ENCODE measurements at places on chromosomes 3 and 15.

DNA sequence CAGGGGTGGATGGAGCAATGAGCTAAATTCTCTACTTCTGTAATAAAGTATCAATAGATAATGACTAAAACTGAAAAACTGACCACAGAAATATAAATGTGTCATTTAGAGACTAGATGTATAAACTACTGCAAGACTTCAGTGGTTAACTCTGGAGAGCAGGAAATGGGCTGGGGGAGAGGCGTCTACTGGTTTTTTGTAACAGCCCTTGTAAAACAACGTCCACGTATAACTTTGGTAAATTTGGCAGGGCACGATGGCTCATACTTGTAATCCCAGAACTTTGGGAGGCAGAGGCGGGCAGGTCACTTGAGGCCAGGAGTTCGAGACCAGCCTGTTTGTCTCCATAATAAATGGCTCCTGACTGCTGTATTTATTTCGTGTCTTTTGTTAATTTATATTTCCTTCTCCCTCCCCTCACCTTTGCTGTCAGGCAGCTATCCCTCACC is 12.5 kb downstream of the RAB27A start:
- DNase-seq: peak; percentile 65

GRCh38 chr15:81894061-81894460 is 151.8 kb downstream of the MEX3B start:
- no peak for DNase-seq

DNA sequence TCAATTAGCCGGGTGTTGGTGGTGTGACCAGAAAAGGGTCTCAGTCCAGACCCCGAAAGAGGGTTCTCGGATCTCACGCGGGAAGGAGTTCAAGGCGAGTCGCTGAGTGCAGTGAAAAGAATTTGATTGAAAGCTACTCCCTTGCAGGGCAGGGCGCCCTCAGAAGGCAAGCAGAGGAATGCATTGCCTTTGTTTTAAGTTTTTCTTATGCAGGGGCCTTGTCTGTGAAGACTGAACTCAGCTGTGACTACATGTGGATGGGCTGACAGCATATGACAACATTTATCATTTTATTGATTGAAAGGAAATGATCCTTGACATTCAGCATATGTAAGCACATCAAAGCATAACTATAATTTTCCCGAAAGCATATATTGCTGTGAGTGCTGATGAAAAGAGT is 11.8 kb downstream of the CPN2 start:
- no peak for DNase-seq

DNA sequence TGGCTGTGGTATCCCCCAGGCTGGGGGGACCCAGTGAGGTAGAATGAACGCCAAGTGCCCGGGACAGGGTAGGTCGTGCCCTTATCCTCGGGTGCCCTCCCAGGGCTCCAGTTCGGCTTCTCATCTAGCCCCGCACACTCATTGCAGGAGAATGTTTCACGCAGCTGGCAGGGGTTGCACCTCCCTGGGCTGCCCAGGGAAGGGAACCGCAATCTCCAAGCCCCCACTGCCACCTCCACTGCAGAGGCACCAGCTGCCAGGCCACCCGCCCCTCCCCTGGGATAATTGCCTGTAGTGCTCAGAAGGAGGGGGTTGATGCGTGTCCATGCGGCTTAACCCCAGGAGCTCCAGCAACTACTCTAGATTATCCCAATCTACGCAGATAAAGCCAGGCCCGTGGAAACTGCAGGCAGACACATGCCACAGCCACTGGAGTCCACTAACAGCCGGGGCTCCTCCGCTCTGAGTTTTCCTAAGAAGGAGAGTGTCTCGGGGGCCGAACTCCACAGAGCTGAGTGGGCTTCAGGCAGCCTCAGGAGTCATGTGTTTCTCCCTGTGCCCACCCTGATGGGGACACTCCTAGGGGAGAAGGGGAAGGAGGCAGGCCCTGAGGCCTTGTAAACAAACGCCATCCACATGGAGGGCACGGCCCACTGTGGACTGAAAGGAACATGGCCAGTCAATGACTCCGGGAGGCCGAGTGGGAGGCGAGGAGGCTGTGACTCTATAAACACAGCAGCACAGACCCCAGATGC is 137.2 kb upstream of the IQSEC1 start:
- no peak for DNase-seq

DNA sequence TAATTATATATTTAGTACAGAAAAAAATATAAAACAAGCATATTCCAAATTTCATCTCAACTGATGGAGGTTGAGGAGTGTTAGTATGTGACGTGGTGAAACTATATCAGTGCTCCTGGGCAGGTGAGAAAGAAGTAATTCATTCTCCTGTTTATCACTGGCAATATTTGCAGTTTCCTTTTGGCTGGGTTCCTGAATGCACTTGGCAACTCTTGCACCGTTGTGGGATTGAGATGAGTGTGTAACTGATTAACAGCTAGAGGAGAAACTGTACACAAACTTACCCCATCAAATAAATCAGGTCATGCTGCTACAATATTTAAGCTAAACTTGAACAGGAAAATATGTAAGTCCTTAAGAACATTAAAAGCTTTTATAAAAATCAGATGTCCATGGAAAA is 2.1 kb upstream of the ATP13A4 start:
- DNase-seq: no peak

DNA sequence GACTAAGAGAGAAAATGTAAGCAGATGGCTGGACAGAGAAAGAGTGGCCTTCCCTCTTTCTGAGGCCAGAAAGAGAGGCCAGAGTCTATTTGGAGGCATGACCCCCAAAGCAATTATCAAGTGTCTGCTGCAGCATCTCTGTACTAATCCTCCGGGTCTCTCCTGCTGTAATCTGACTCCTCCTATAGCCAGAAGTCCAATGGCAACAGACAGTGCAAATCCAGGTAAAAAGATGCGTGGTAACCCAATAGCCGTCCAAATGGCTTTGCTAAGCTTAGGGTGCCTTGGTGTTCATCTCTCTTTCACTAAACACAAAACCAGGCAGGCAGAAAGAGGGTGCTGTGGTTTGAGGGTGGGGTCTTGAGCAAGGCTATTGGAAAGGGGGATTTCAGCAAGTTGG is 91.6 kb downstream of the ADCY5 start:
- DNase-seq: no peak

DNA sequence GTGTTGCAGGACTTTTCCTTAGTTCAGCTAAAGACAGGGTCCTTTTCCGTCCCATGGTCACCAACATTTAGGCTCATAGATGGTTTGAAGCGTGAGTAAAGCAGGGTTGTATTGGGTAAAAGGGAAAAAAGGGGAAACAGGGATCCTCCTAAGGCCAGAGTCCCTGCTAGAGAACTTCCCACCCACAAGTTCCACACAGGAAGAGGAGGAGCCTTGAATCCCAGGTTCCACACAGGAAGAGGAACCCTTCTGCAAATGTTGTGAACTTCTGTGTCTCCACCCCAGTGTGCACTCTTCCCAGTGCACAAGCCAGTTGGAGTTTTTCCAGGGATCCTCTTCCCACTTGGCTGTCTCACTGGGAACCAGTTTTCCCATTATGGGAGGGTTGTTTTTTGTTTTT is 27.6 kb upstream of the ATP8B4 start:
- DNase-seq: no peak

- no peak for DNase-seq
These were observed 30.4 kb upstream of the FLNB start for GRCh38 chr3:57977818-57978235.

DNA sequence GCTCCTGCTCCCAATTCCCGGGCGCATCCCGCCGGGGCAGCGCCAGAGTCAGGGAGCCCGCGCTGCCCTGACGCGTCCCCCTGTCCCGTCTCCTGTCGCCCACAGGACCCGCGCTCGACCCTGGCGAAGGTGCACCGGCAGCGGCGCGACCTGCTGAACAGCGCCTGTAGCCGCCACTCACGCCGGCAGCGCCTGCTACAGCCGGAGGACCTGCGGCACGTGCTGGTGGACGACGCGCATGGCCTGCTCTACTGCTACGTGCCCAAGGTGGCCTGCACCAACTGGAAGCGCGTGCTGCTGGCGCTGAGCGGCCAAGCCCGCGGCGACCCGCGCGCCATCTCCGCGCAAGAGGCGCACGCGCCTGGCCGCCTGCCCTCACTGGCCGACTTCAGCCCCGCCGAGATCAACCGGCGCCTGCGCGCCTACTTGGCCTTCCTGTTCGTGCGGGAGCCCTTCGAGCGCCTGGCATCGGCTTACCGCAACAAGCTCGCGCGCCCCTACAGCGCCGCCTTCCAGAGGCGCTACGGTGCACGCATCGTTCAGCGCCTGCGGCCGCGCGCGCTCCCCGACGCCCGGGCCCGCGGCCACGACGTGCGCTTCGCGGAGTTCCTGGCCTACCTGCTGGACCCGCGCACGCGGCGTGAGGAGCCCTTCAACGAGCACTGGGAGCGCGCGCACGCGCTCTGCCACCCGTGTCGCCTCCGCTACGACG is 16.9 kb downstream of the C3orf22 start:
- no peak for DNase-seq

DNA sequence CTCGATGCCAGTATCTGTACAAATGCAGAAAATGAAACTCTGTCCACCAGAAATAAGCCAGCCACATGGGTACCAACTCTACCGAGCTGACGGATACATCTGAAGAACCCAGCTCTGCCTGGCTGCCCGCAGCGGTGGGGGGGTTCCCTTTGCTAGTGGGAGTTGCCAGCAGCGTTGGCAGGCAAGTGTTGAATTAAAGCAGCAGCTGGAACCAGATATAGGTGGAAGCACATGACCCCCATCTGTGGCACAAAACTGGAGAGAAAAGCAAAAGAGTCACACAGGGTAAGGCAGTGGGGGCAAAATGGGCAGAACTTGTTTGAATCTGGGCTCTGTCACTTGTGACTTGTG is 17.9 kb downstream of the CRYGS start:
- no peak for DNase-seq

DNA sequence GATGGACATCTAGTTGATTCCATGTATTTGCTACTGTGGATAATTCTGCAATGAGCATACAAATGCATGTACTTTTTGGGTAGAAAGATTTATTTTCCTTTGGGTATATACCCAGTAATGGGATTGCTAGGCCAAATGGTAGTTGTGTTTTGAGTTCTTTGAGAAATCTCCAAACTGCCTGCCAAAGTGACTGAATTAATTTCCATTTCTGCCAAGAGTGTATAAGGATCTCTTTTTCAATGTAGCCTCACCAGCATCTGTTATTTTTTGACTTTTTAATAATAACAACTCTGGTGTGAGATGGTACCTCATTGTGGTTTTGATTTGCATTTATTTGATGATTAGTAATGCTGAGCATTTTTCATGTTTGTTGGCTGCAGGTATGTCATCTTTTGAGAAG is 435.0 kb upstream of the CBLB start:
- DNase-seq: no peak

- no peak for DNase-seq
These were observed 210.8 kb upstream of the SEMA6D start for GRCh38 chr15:47506329-47507100.
